ENCODE measurements at places on chromosomes 1 and 21. TPM values are rescaled to one million over a fixed set of nuclear protein-coding genes. Genes with fewer than 3 reads are reported as not detected.

Gene CELA3B
- not detected for total RNA-seq

Gene ARHGEF16
- total RNA-seq = 0.94 TPM

Gene FAM167B
- total RNA-seq = 23.5 TPM

Gene VANGL2
- not detected for total RNA-seq

Gene CYP2J2
- total RNA-seq = 0.16 TPM

Gene RUSC1
- total RNA-seq = 12.4 TPM

Gene DCST1
- not detected for total RNA-seq

Data from bladder microvascular endothelial cell (primary cell).